ENCODE measurements at places on chromosomes 1 and 21. TPM values are rescaled to one million over a fixed set of nuclear protein-coding genes. Genes with fewer than 3 reads are reported as not detected.

DNA sequence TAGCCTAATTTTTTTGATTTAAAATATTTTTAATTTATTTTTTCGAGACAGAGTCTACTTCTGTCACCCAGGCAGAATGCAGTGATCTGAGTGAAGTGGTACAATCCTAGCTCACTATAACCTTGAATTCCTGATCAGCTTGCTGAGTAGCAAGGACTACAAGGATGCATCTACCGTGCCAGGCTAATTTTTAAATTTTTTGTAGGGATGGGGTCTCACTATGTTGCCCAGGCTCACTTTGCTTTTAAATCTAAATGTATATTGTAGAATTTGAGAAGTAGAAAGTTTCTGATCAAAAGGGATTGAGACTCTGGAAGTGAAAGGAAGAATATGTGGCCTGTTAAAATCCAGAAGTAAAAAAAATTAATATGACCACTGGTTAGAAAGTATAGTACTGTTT lies 1.6 kb downstream of the STX12 start:
- H3K27me3 ChIP-seq, result no peaks in the 10 kb centered on the region
- DNase-seq, result no peak
- peak overlapping the region; percentile 97 for H3K27ac ChIP-seq
- H3K4me1 ChIP-seq, result peaks cover 14% of the 10 kb centered on the region
- peak overlapping the region; percentile 84 for H3K4me3 ChIP-seq
- H3K36me3 ChIP-seq, result no peaks in the 10 kb centered on the region

LEFTY2 gene
- not detected for total RNA-seq

DNA sequence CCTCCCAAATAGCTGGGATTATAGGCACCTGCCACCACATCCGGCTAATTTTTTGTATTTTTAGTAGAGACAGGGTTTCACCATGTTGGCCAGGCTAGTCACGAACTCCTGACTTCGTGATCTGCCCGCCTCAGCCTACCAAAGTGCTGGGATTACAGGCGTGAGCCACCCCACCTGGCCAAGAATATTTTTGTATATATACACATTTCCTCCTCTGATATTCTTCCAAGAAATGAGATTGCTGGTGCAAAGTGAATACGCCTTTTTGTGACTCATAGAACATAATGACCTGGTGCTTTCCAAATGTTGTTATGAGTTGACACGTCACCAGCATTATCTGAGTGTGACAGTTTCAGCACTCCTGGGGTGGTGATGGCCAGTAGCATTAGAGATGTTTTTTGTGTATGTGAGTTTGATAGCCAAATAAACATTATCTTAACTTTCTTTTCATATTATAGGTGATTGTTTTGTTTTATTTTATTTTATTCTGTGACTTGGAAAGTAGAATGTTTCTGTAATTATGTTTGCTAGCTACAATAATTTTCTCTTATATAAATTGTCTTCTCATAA lies 54.9 kb downstream of the KCNK1 start:
- peaks cover 19% of the 10 kb centered on the region for H3K4me1 ChIP-seq
- no peak for DNase-seq
- H3K27me3 ChIP-seq, result no peaks in the 10 kb centered on the region
- no peak overlapping the region for H3K4me3 ChIP-seq
- no peaks in the 10 kb centered on the region for H3K36me3 ChIP-seq

CYP4B1 gene
- 147 TPM for total RNA-seq

DNA sequence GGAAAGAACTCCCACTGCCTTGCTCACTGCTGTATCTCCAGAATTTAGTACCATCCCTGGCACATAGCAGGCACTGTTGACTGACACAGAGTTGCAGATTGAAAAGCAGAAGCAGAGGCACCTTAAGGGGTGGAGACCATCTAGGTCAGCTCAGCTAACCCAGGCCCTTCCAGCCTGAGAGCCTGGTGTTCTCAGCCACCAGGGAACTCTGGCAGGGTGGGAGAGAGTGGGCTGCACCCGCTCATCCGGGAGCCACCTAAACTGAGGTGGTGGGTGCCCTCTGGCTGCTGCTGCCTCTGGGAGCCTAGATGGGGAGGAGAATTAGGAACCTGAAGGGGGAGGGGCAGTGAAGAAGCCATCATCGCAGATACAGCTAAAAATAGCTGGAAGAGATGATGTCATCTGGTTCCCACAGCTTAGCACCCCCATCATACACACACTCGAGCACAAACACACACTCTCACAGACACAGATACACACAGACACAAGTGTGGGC lies 1.5 kb upstream of the TSPAN1 start:
- peaks cover 5% of the 10 kb centered on the region for H3K27me3 ChIP-seq
- no peaks in the 10 kb centered on the region for H3K36me3 ChIP-seq
- no peak for DNase-seq
- peaks cover 58% of the 10 kb centered on the region for H3K4me1 ChIP-seq

GRCh38 chr1:196527919-196528318 lies 80.3 kb downstream of the KCNT2 start:
- H3K4me1 ChIP-seq, result no peaks in the 10 kb centered on the region
- H3K27me3 ChIP-seq, result no peaks in the 10 kb centered on the region
- no peaks in the 10 kb centered on the region for H3K36me3 ChIP-seq

DNA sequence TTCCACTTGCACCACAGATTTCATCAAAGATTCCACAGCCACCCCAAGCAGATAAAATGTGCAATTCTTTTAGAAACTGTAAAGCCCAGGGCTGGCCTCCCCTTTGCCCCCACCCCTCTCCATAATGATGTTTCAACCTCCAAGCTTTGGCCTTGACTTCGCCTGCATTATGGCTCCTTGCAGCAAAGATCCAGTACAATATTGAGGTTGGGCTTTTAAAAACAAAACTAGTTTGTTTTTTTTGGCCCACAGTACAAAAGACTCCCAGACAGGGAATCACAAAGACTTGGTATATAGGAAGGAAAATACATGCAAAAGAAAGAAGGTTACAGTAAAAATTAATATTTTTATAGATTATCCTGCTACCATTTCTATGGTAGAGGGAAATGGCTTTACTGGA lies 356.5 kb upstream of the PTBP2 start:
- H3K27me3 ChIP-seq, result no peaks in the 10 kb centered on the region
- no peak for DNase-seq
- H3K27ac ChIP-seq, result no peak overlapping the region
- H3K4me1 ChIP-seq, result no peaks in the 10 kb centered on the region
- no peaks in the 10 kb centered on the region for H3K36me3 ChIP-seq

TMPRSS3 gene
- total RNA-seq, result 0.09 TPM

SETD4 gene
- total RNA-seq, result 30.1 TPM

- no peak for DNase-seq
- H3K27me3 ChIP-seq, result no peaks in the 10 kb centered on the region
- no peak overlapping the region for H3K27ac ChIP-seq
- no peak overlapping the region for H3K4me3 ChIP-seq
- peaks cover 92% of the 10 kb centered on the region for H3K36me3 ChIP-seq
Observed at GRCh38 chr1:28010969-28011368, 51.2 kb downstream of the XKR8 start.

DNA sequence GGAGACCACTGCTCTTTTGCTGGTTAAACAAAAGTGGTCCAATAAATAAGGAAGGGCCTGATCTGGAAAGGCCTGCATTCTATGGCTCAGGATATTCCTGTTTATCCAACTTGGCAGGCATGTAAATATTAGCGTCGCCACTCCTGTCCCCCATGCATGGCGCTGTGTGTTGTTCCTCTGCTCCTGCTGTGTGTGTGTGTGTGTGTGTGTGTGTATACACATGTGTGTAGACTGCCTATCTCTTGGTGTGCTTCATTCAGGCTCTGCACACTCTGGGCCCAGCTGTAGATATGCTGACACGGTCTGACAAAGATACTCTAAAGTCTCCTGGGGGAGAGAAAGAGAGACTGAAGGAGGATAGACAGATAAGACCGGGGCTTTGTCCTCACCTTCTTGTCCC lies 6.8 kb downstream of the LMOD1 start:
- H3K27ac ChIP-seq, result peak overlapping the region; percentile 92
- H3K4me3 ChIP-seq, result no peak overlapping the region
- no peaks in the 10 kb centered on the region for H3K4me1 ChIP-seq
- DNase-seq, result no peak
- H3K36me3 ChIP-seq, result no peaks in the 10 kb centered on the region

GRCh38 chr21:14080040-14080763 lies 130.6 kb downstream of the LIPI start:
- H3K36me3 ChIP-seq, result peaks cover 18% of the 10 kb centered on the region
- no peak overlapping the region for H3K4me3 ChIP-seq
- no peaks in the 10 kb centered on the region for H3K27me3 ChIP-seq
- H3K4me1 ChIP-seq, result no peaks in the 10 kb centered on the region
- no peak for DNase-seq
- H3K27ac ChIP-seq, result no peak overlapping the region

- H3K36me3 ChIP-seq, result no peaks in the 10 kb centered on the region
- H3K27ac ChIP-seq, result no peak overlapping the region
- H3K4me3 ChIP-seq, result no peak overlapping the region
- H3K4me1 ChIP-seq, result peaks cover 20% of the 10 kb centered on the region
- peaks cover 19% of the 10 kb centered on the region for H3K27me3 ChIP-seq
Observed at GRCh38 chr1:109513110-109513710, 3.7 kb upstream of the AMIGO1 start.

- H3K27me3 ChIP-seq, result no peaks in the 10 kb centered on the region
- no peak for DNase-seq
- no peak overlapping the region for H3K27ac ChIP-seq
- H3K36me3 ChIP-seq, result peaks cover 8% of the 10 kb centered on the region
- no peak overlapping the region for H3K4me3 ChIP-seq
Observed at GRCh38 chr1:203028067-203028783, 1.9 kb downstream of the PPFIA4 start.

PPP1R15B gene
- 36.2 TPM for total RNA-seq

GRCh38 chr21:34857122-34857713 lies 188.4 kb downstream of the CLIC6 start:
- H3K4me3 ChIP-seq, result no peak overlapping the region
- H3K36me3 ChIP-seq, result peaks cover 89% of the 10 kb centered on the region
- no peak for DNase-seq
- H3K27me3 ChIP-seq, result no peaks in the 10 kb centered on the region
- H3K27ac ChIP-seq, result no peak overlapping the region
- no peaks in the 10 kb centered on the region for H3K4me1 ChIP-seq

OR2L8 gene
- total RNA-seq, result not detected

HCRTR1 gene
- total RNA-seq, result 0.22 TPM

DNA sequence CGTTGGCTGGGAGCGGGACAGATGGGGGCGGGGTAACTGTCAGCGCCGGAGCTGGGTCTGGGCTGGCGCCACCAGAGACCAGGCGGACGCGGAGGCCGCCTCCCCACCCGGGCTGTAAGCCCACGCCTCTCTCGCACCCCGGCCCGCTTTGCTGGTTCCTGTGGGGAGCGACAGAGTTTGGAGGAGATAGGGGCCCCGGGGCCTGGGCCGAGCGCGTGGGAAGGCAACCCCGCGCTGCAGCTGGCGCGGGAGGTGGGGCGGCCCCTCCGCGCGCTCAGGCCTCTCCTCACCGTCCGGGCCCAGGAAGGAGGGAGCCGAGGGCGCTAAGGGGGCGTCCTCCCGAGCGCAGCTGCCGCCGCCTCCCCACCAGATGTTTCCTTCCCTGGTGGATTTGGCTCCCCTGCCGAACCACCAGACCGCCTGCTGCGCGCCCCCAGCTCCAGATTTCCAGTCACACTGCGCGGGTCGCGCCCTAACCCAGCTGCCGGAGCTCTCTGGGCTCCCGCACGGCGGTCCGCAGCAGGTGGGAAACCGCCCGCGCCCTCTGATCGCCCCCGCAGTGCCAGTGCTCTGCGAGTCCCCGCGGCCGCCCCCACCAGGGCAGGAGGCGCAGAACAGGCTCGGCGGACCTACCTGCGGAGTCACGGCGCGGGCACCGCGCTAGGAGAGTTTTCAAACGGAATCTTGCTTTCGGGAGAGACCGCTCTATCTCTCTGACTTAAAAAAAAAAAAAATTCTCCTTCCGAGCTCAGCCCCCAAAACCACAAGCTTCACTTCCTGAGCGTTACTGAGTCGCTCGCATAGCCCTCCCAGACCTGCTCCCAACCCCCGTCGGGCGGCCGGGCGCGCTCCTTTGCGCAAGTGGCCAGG lies 1.1 kb downstream of the GFI1 start:
- no peaks in the 10 kb centered on the region for H3K36me3 ChIP-seq
- DNase-seq, result no peak
- peaks cover 64% of the 10 kb centered on the region for H3K4me1 ChIP-seq
- H3K4me3 ChIP-seq, result peak overlapping the region; percentile 44

DNA sequence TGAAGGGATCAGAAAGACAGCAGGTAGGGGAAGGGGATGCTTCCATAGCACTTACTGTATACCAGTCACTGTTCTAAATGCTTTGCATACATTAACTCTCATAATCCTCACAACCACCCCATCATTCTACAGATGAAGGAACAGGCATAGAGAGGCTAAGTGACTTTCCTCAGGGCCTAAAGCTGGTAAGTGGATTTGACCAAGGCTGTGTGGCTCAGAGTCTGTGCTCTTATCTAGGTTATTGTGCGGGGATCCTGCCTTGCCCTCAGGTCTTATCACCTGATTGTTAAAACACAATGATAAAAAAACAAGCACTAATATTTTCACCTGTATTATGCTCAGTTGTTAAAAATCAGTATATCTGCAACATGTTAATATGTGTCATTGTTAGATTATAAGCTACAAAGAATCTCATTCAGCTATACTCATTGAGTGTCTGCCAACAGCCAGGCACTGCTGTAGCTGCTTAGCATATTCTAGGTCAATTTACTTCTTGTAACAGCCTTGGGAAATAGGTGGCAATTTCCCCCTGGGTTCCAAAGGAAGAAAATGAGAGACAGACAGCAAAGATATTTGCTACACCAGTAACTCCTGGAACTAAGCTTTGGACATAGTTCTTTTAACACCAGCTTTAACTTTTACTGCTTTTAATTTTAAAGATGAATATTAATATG lies 38.6 kb upstream of the RBM15 start:
- no peak overlapping the region for H3K4me3 ChIP-seq
- no peak for DNase-seq
- H3K36me3 ChIP-seq, result no peaks in the 10 kb centered on the region
- H3K27ac ChIP-seq, result no peak overlapping the region
- no peaks in the 10 kb centered on the region for H3K4me1 ChIP-seq

GJC2 gene
- 2.7 TPM for total RNA-seq

GRCh38 chr1:117257291-117257690 lies 46.6 kb upstream of the VTCN1 start:
- no peaks in the 10 kb centered on the region for H3K4me1 ChIP-seq
- DNase-seq, result no peak
- peaks cover 13% of the 10 kb centered on the region for H3K27me3 ChIP-seq

DEPDC1 gene
- 2.7 TPM for total RNA-seq
